RWPE2 (cell line): ENCODE measurements at places on chromosomes 5 and 9.
A peak's percentile ranks its signal among the peaks of the same experiment; 100 is the strongest.

- H3K27me3 ChIP-seq: no peaks in the 10 kb centered on the region
- H3K4me1 ChIP-seq: peaks cover 27% of the 10 kb centered on the region
- no peak overlapping the region for H3K4me3 ChIP-seq
- peak overlapping the region; percentile 75 for H3K27ac ChIP-seq
- DNase-seq: peak; percentile 97
Measured at GRCh38 chr5:142680605-142681259, 5.2 kb downstream of the FGF1 start.

DNA sequence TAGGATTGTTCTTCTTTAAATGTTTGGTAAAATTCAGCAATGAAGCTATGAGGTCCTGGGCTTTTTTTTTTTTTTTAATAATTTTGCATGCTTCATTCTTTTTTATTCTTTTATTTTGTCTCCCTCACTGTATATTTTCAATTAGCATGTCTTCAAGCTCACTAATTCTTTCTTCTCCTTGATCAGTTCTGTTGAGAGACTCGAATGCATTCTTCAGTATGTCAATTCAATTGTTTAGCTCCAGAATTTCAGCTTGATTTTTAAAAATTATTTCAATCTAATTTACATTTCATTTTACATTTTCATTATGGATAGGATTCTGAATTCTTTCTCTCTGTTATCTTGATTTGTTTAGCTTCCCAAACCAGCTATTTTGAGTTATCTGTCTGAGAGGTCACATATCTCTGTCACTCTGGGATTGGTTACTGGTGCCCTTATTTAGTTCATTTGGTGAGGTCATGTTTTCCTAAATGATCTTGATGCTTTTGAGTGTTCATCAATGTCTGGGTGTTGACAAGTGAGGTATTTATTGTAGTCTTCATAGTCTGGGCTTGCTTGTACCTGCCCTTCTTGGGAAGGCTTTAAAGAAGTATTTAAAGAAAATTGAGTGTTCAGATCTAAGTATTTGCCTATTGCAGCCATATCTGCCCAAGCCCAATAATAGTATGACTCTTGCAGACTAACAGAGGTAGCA is 9.1 kb downstream of the LURAP1L start:
- H3K36me3 ChIP-seq: peaks cover 4% of the 10 kb centered on the region
- no peaks in the 10 kb centered on the region for H3K27me3 ChIP-seq
- H3K4me1 ChIP-seq: peaks cover 26% of the 10 kb centered on the region
- no peak for DNase-seq
- peak overlapping the region; percentile 75 for H3K27ac ChIP-seq

- H3K27me3 ChIP-seq: no peaks in the 10 kb centered on the region
- H3K4me1 ChIP-seq: no peaks in the 10 kb centered on the region
- no peak overlapping the region for H3K27ac ChIP-seq
- no peak overlapping the region for H3K4me3 ChIP-seq
Measured at GRCh38 chr5:13553896-13554295, 390.6 kb downstream of the DNAH5 start.

DNA sequence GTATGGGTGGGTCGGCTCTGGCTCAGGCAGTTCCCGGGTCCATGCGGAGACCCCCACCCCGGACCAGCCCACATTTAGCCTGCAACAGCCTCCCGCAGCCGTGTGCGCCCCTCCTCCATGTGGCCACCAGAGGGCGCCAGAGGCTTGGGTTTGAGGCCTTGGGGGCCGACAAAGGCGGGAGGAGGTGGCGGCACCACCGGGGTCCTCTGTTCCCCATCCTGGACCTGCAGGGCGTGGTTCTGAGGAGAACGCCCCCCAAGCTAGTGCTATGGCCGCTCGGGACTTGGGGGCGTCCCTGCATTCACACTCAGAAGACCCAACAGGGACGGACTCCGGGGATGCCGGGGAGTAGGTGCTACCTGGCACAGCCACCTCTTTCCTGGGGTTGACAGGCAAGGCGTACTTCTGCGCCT is 16.5 kb downstream of the ASS1 start:
- H3K27ac ChIP-seq: no peak overlapping the region
- no peak overlapping the region for H3K4me3 ChIP-seq
- H3K27me3 ChIP-seq: no peaks in the 10 kb centered on the region
- DNase-seq: no peak

- H3K27ac ChIP-seq: no peak overlapping the region
- no peak overlapping the region for H3K4me3 ChIP-seq
- no peak for DNase-seq
- peaks cover 3% of the 10 kb centered on the region for H3K4me1 ChIP-seq
- H3K36me3 ChIP-seq: peaks cover 80% of the 10 kb centered on the region
Measured at GRCh38 chr5:31469886-31470285, 62.0 kb downstream of the DROSHA start.

GRCh38 chr9:75612754-75613153 is 277.7 kb upstream of the PCSK5 start:
- no peaks in the 10 kb centered on the region for H3K4me1 ChIP-seq
- peaks cover 18% of the 10 kb centered on the region for H3K27me3 ChIP-seq
- H3K27ac ChIP-seq: no peak overlapping the region
- H3K4me3 ChIP-seq: no peak overlapping the region

DNA sequence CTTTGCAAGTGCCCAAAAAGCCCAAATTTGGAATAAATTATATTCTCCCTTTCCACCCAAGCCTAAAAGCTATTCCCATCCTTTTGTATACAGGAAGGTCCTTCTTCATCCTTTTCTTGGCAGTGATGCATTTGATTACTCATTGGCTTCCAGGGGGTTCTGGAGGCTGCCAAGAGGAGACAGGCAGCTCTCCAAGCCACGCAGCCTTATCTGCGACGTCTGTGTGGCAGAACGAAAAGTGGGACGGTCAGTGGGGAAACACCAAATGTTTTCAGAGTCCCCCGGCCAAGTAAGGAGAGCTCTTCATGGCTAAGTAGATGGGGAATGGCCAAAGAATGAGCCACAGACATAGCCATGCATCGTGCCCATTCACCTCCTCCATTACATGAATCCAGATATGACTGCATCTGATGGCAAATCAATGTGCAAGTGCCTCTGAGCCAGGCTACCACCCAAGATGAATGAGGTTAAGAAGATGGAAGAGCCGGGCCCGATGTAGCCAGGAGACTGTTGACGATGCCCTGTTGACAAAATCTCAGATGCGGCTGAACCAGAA is 12.1 kb downstream of the ADAM19 start:
- H3K27ac ChIP-seq: no peak overlapping the region
- H3K4me3 ChIP-seq: no peak overlapping the region
- no peak for DNase-seq
- H3K4me1 ChIP-seq: peaks cover 16% of the 10 kb centered on the region
- 0 out of 2 replicates have a peak, but pooled peaks cover 4% of the 10 kb centered on the region for H3K36me3 ChIP-seq

DNA sequence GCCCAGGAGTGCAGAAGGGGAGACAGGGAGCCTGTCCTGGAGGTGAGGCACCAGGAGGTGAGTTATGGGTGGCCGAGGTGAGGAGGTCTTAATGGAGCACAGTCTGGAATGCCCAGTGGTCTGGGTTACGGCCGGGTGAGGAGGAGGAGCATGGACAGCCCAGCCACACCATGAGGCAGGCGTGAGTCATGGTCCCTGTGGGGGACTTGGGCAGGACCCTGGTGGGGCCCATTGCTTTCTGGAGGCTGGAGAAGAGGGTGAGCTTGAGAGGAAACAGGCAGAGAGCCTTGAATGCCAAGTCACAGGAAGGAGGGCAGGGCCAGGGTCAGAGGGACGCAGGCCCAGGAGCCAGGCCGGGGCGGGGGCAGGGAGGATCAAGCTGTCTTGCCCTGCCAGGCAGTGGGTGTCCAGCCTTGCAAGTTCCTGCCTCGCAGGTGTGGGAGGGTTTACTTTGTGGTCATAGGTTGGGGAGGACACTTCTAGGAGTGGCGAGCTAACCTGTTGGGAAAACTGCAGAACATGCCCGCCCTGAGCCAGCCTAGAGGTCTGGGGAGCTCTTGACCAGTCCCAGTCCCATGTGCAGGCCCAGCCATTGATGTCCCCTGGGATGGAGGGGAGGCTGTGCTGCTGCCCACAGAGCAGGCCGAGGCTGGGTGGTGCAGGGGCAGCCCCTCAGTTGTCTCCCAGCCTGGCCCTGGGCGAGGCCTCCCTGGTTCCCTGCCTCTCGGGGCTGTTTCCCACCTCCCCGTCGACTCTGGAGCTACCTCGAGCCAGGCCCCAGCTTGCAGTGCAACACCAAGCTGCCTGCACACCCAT is 2.8 kb downstream of the CACNA1B start:
- no peak for DNase-seq
- H3K4me1 ChIP-seq: no peaks in the 10 kb centered on the region
- no peak overlapping the region for H3K27ac ChIP-seq
- peaks cover 19% of the 10 kb centered on the region for H3K27me3 ChIP-seq

DNA sequence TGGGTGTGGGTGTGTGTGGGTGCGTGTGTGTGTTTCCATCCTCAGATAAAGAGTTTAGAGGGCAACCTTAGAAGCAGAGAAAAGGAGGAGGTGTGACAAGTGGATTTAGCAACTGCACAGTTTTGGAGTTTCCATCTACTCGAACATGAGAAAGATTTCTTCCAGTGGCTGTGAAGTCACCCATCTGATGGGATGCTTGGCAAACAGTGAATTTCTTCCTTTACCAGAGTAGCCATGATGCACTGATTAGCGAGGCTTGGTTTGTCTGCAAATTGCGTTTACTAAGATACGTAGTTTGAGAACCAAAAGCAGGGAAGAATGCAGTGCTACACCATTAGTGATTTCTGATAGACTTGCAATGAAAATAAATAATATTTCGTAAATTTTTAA is 791 bp upstream of the STARD4 start:
- peaks cover 32% of the 10 kb centered on the region for H3K36me3 ChIP-seq
- no peaks in the 10 kb centered on the region for H3K27me3 ChIP-seq
- H3K4me1 ChIP-seq: peaks cover 32% of the 10 kb centered on the region
- H3K27ac ChIP-seq: peak overlapping the region; percentile 94
- DNase-seq: no peak

DNA sequence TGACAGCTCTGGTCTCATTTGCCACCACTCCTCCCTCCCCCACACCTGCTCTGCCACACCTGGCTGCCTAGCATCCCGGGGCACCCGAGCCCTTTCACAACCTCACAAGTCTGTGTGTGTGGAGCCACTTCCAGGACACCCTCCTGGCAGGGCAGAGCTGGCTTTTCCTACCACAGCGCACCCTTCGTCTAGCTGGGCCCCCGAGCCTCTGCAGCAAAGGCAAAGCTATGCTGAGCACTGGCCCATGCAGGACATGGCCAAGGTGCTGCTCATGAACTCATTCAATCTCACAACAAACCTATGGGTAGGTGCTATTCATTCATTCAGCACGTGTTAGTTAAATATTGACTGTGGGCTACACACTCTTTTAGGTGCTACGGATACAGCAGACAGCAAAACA is 43.4 kb downstream of the DUSP1 start:
- peaks cover 7% of the 10 kb centered on the region for H3K4me1 ChIP-seq
- DNase-seq: peak; percentile 65
- no peak overlapping the region for H3K27ac ChIP-seq
- H3K4me3 ChIP-seq: no peak overlapping the region
- no peaks in the 10 kb centered on the region for H3K27me3 ChIP-seq

GRCh38 chr9:94584555-94584954 is 9.1 kb downstream of the FBP2 start:
- no peaks in the 10 kb centered on the region for H3K27me3 ChIP-seq
- no peak for DNase-seq
- no peaks in the 10 kb centered on the region for H3K36me3 ChIP-seq
- H3K4me3 ChIP-seq: no peak overlapping the region
- peaks cover 10% of the 10 kb centered on the region for H3K4me1 ChIP-seq
